ENCODE measurements at places on chromosomes 2 and 18.

GRCh38 chr2:19864381-19864780 lies 37.4 kb downstream of the TTC32 start:
- DNase-seq, result no peak

GRCh38 chr2:21939967-21940366 lies 816.2 kb downstream of the TDRD15 start:
- no peak for DNase-seq

DNA sequence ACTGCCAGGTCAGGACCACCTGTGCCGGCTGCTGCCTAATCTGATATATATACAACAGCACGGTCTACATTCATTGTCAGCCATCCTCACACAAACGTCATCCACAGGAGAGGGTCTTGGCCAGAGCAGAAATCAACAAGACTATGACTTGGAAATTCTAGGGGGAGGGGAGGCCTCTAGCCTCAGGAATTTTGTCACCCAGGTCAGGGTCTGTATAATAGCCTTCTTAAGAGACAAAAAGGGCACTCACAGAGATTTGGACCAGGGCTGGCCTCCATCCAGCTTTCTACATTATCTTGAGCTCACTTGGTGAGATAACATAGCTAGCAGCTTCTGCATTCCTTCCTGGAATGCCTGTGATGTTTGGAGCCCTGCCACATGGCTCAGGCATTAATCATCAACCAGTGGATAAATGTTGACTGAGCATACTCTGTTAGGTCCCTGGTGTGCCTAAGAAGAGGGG lies 50.4 kb upstream of the CTIF start:
- no peak for DNase-seq

- no peak for DNase-seq
Measured at GRCh38 chr18:1774261-1774660, 797.0 kb downstream of the METTL4 start.

DNA sequence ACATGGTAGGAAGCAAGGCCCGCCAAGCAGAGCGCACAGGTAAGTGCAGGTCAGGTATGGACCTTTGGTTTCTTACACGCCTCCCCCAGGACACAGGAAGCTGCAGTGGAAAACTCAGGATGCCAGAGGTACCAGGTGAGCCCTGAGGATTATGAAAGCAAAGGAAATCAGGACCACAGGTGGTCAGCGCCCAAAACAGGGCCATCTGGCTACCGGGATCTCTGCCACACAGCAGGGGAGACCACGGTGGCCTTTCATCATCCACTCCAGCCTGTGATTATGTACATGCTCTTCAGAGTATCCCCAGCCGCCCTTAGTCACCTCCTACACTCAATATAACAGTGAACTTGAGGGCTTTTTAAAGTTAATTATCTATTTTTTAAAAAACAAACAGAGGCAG lies 125.5 kb upstream of the EPC2 start:
- no peak for DNase-seq

DNA sequence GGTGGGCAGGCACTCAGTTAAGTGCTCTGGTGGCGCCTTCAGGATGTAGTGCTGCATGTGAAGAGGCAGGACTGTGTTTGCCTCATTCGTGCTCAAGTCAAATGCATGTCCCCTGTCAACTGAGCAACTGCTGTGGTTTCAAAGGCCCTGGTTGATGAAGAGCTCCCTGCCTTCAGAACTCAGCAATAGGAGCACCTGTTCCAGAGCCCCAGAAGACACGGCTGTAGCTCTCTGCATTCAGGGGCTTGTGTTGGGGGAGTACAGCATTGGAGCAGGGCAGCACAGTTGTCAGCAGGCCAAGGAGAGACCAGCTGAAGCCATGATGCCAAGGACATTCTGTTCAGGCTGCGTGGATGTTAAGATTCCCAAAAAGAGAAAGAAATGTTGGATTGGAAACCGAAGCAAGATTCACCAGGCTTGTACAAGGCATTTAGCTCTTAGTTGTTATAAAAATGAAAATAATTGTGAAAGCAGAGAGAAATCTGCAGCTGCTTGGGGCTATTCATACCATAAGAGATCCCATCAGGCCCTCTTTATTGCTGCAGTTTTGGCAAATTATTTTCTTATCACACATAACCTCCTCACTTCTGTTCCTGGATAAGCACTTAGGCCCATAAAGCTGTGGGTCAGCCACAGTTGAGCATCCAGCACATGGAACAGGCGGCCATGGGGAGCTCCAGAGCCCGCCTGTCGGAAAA lies 252.4 kb upstream of the ZNF521 start:
- no peak for DNase-seq

- no peak for DNase-seq
Measured at GRCh38 chr2:64017811-64018700, 1.2 kb downstream of the VPS54 start.

- no peak for DNase-seq
Measured at GRCh38 chr2:220043155-220043989, 415.9 kb downstream of the SLC4A3 start.

DNA sequence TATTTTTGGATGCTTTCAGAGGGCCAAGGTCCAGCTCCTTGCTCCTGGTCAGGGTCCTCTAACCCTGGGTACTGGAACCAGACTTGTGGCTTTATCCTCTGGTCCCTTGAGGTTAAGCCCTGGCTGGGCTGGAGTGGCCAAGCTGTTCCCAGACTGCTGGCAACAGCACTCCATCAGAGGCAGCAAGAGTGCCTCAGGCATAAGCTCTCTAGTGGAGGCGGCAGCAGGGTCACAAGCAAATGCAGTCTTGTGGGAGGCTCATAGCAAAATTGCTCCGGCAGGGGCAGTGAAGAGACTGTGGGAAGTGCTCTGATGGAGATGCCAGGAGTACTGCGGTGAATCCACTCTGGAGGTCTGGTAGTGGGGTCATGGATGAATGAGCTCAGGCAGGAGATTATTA lies 128.9 kb upstream of the OTOS start:
- no peak for DNase-seq

- no peak for DNase-seq
Measured at GRCh38 chr2:169258045-169258601, 104.2 kb downstream of the LRP2 start.

GRCh38 chr2:74471332-74472065 lies 981 bp downstream of the MRPL53 start:
- no peak for DNase-seq

DNA sequence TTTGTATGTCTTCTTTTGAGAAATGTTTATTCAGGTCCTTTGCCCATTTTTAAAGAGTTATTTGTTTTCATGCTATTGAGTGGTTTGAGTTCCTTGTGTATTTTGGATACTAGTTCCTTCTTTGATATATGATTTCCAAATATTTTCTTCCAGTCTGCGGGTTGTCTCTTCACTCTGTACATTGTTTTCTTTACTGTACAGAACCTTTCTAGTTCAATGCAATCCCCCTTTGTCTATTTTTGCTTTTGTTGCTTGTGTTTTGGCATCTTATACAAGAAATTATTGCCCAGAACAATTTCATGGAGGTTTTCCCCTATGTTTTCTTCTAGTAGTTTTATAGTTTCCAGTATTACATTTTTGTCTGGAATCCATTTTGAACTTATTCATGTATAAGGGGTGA lies 62.5 kb upstream of the ACVR1C start:
- DNase-seq, result no peak

- DNase-seq, result no peak
Measured at GRCh38 chr2:217125014-217125413, 265.1 kb upstream of the TNP1 start.

DNA sequence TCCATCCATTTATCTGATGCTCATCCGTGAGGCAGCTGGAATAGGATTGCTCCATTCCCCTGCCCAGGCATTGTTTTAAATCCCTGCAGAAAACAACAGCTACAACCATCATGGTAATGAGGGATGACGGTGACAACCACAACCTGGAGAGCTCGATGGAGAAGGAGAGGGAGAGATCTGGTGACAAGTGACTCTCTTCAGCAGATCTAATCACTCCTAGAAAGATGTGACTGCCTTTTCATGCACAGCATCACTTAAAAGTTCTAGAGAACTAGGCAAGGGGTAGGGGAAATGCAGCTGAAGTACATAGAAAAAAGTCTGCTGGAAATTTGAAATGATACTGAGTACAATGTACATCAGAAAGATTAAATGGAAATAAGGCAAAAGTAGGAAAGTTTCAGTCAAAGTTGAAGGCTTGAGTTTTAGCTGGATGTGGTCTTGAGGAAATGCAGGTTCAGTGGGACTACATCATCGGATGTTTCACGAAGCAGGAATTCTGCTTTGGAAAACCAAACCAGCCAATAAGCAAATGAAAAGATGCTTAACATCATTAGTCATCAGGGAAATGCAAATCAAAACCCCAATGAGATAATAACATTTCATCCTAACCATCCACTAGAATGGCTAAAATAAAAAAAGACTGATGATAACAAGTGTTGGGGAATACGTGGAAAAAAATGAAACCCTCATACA lies 6.8 kb upstream of the ARHGAP25 start:
- DNase-seq, result no peak

DNA sequence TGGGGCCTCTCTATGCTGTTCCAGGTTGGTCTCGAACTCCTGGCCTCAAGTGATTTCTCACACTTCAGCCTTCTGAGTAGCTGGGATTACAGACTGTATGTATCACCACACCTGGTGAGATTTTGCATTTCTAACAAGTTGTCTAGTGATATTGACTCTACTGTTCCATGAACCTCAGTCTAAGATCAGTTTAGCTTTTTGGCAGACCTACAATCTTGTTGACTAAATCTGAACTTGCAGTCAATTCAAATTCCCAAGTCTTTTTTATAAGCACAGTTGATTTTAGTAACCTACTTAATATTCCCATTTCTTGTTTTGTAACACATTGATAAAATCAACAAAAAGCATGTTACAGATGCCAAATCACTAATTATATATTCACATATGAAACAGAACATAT lies 266.1 kb upstream of the CYP26B1 start:
- DNase-seq, result no peak

DNA sequence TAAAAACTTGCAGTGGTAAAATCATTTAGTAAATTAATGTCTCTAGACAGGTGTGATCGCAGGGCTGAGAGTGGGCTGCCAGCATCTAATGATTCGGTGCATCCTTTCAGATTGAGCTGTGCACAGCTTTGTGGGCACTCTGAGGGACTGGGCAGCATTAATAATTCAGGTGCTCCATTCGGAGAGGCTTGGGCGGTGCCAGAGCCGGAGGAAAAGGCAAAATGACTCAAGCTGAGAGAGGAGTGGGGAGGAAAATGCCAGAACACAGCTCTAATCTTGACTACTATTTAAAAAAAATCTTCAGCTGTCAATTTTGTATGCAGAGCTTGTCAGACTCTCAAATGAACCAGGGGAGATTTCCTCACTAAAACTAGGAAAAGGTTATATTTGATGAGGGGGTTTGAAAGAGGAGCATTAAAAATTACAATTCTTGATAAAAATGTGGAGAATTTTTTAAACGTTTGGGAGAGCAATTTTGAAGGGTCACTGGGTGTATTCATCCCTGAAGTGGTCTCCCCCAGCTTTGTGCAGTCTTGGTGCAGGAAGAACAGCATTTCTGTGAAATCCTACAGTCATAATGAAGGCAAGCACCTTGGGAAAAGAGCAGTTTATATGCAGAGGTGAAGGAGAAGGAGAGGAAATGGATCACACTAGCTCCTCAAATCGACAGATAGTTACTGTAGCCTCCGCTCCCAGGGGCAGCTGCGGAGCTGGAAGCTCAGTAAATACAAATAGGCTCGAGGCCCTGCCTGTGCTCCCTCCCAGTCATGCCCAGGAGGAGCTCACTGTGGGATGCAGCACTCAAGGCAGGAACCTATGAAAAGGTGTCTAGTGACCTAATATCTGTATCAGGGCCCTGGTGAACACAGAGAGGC lies 535.4 kb upstream of the RAB6C start:
- DNase-seq, result no peak

GRCh38 chr2:37631292-37631691 lies 40.1 kb downstream of the CDC42EP3 start:
- no peak for DNase-seq

- no peak for DNase-seq
Measured at GRCh38 chr18:59232309-59233016, 12.5 kb downstream of the GRP start.

DNA sequence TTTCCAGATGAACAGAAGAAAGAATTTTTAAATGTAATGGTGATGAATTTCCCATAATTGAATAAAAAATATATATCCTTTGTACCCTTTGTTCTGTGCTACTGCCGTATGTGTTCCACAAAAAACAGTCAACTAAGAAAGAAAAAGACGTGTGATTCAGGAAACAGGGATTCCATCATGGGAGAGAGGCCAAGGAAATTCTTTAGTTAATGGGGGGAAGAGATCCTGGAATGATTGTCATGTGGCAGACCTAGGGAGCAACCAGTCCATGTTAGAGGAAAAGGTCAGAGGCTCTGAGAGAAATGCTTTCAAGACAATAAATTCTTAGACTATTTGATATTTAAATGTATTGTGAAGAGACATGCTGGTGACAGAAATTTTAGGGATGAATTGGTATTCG lies 76.6 kb downstream of the CPO start:
- no peak for DNase-seq

GRCh38 chr2:7405861-7406715 lies 488.9 kb downstream of the RNF144A start:
- no peak for DNase-seq

- no peak for DNase-seq
Measured at GRCh38 chr2:202436626-202437025, 60.5 kb downstream of the BMPR2 start.

DNA sequence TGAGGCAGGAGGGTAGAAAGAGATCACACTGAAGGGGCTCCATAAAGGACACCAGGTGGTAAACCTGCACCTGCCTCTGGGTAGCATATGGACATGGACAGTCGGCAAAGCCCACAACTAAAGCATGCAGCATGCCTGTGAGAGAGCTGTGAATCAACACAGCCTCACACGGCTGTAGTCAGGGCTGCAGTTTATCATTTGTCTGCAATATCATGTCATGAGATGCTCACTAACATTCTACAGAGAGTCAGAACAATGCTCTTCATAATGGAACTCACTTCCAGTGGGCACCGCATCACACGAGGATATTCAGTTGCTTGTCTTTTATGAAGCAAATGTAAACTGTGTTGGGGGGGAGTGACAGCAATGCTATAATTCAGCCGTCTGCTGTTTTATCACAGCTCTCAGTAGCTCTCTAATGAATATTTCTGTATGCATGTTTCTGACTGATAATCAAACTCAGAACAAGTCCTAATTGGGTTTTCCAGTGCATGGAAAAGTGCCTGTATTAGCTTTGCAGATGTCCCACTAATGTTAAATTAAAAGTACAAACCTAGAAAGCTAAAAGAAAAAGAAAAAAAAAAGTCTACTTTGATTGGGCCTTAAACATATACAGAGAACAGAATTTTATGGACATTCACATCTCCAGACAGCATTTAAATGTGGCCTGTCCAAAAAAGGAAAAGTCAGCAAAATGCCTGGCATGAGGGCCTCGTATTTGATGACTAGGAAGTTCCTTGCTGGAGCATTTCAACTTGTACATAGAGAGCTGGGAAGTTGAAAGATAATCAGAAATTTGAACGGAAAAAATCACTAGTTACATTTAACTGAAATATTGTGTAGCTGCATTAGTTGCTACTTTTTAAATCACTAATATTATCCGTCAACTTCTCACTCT lies 406.1 kb upstream of the SOX11 start:
- no peak for DNase-seq

DNA sequence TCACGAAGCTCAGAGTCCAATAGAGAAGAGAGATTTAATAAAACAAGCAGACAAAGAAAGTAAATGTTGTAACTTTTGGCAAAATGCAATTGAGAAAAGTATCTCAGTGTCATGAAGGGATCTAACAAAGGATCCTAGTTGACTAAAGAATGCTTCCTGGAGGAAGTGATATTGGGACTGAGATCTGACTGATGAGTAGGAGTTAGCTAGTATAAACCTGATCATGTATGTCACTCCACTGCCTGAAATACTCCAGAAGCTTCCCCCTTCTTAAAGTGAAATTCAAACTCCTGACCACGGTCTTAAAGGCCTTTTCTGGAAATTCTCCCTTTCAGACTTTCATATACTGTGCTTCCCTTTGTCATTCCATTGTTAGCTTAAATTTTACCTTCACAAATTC lies 1102.4 kb upstream of the ZEB2 start:
- no peak for DNase-seq
